CD8-positive, alpha-beta T cell (primary cell): ENCODE measurements at places on chromosomes 11 and 22.

DNA sequence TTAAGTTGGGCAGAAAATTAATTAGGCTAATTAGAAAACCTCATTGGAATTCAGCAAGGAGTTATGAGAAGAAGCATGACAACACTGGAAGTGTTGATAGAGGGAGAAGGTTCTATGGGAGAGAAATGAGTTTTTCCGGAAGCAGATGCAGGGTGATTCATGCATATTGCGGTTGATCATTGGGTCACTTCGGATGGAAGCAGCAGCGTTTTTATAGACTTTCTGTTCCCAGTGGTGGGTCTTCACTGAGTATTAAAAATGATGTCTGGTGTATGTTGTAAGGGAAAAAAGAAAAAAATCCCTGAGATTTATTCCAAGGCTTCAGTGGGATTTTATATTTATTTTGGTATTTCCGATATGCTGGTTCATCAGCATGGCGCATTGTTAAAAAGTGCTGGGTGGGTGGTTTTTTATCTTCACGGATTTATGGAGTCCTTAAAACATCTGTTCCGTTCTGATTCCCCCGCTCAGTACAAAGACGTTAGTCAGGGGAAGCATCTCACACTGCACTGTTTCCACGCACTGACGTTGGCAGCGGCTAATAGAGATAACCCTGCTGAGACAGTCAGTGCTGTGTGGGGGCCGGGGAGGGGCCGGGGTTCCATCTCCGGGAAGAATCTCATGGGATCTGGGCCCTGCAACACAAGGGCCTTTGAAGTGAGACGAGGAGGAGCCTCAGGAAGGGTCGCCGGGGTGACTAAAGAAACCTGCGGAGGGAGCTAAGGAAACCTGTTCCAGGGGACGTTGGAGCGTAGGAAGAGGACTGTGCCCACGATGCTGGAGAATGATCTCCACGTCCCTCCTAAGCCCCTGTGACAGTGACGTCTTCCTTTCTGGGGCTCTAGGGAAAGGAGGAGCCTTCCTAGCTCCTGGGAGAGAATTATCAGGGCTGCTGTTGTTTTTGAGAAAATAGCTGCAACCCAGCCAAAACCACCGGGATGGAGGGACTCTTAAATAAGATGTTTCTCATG is 390.0 kb downstream of the NTM start:
- DNase-seq: no peak

- no peak for DNase-seq
Measured at GRCh38 chr11:114746013-114746412, 67.7 kb downstream of the NXPE2 start.

DNA sequence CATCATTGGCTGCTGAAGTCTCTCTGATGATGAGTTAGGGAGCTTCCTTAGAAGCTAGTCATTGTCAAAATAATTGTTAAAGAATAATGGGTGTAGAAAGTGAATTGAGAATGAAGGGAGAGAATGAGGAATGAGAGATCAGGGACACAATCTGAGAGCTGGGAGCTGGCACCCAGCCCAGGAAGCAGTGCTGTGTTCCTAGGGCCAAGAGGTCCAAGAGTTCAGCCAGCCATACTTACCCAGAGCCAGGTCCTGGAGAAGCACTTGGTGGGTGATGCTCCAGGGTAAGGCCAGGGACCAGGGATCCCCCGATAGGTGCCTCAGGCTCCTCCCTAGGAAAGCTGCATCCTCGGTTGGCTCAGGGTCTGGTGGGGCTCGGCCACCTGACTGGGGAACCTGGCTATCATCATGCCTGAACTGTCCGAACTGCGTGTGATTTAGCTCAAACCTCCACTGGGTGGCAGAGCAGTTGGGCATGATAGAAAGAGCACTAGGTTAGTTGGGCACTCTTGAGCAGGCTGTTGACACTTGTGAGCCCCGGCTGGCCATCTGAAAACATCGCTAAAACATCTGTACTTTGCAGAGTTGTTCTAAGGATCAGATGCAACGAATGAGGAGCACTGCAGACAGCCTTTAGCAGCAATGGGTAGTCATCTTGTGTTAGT is 123.9 kb upstream of the NCAM1 start:
- DNase-seq: no peak

- DNase-seq: no peak
Measured at GRCh38 chr22:24580276-24580675, 12.6 kb downstream of the LRRC75B start.

- no peak for DNase-seq
Measured at GRCh38 chr22:46349238-46349637, 13.7 kb downstream of the TRMU start.

DNA sequence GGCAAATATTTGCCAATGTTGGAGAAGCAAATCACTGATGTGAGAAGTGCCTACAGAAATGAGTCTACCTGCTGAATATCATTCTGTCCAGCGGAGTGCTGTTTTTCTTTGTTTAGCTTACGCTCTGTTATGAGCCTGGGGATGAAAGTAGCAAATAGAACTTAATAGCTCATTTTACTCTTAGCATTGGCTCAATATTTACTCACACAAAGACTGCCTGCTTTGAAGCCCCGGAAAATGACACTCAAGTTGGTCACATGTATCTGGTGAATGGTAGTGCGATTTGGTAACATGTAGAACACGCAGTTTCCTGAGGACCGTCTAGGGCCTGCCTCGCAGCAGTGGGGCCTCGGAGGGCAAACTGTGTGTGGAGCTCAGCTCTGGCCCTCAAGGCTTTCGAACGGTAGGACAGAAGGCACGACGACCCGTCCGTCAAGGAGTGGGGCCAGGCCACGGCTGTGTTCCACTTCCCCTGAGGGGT is 38.9 kb downstream of the TBC1D22A start:
- DNase-seq: no peak

DNA sequence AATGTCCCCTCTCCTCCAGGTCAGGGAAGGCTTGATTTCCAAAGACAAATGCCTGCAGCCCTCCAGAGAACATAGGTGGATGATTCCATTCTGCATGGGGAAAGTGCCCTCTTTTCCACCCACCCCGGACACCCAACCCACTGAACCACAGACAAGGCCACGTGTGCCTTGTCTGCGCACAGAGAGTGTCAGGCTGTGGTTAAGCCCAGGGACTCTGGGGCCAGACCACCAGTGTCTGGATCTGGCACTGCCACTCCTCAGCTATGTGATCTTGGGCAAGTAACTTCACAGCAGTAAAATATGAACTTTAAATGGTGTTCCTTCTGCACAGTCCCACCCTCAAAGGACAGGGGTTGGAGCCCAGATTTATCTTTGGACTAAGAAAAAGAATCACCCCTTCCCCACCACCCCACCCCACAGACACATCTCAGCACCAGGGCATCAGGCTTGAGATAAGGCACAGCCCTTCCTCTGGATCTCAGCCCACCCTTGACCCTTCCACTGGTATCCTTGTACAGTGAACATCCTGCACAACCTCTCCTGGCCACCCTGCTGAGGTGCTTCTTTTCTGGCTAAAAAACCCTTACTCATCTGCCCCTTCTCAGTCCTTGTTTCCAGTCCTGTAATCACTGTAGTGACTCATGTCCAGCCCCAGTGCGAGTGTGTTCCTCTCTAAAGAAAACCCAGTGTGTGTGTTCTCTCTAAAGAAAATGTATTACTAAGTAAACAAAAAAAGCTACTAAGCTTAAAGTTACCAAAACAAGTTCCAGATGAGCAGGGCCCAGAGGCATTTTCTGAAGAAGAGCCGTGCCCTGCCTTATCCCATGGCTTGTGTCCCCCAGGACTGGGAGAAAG is 1.9 kb upstream of the PTGDR2 start:
- DNase-seq: no peak
